Placental epithelial cell (primary cell): ENCODE measurements at places on chromosomes 2 and 18. TPM values are rescaled to one million over a fixed set of nuclear protein-coding genes. Genes with fewer than 3 reads are reported as not detected.

Gene CEP68
- 6.6 and 8.6 TPM in 2 replicates for total RNA-seq

Gene DQX1
- total RNA-seq = 0.33 and 0.39 TPM in 2 replicates

Gene CYTIP
- total RNA-seq = not detected in 2 replicates

Gene MPP4
- total RNA-seq = not detected in 2 replicates

Gene SERPINB3
- total RNA-seq = not detected in 2 replicates
